Naive thymus-derived CD8-positive, alpha-beta T cell (primary cell): ENCODE measurements at places on chromosomes 7 and 10. TPM values are rescaled to one million over a fixed set of nuclear protein-coding genes. Genes with fewer than 3 reads are reported as not detected.

DNA sequence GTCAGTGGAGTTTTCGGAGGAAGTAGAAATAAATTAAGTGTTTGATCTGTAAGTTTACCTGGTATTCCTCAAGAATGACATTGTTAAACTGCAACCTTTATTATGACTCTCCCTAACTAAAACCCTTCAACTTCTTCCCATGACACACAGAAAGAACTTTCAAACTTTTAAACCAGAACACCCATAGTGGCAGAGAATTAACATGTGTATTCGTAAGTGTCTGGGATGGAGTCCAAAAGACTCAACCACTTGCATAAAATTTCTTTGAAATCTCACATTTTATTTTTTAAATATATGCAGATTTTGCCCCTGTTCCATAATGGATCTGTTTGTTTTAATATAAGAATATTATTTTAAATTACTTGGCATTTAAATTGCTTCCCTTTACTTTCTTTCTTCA lies 54.6 kb upstream of the PLXNA4 start:
- peaks cover 5% of the 10 kb centered on the region for H3K4me1 ChIP-seq
- H3K36me3 ChIP-seq, result no peaks in the 10 kb centered on the region
- no peak for DNase-seq
- no peak overlapping the region for H3K4me3 ChIP-seq
- no peaks in the 10 kb centered on the region for H3K27me3 ChIP-seq

- H3K36me3 ChIP-seq, result peaks cover 3% of the 10 kb centered on the region
- no peaks in the 10 kb centered on the region for H3K27me3 ChIP-seq
- no peak for DNase-seq
- H3K4me1 ChIP-seq, result no peaks in the 10 kb centered on the region
- H3K4me3 ChIP-seq, result no peak overlapping the region
These were observed 32.1 kb upstream of the ELAPOR2 start for GRCh38 chr7:87091487-87092066.

- H3K27me3 ChIP-seq, result no peaks in the 10 kb centered on the region
- peaks cover 39% of the 10 kb centered on the region for H3K4me1 ChIP-seq
- peaks cover 82% of the 10 kb centered on the region for H3K36me3 ChIP-seq
- H3K4me3 ChIP-seq, result peak overlapping the region; percentile 84
These were observed 5.6 kb downstream of the GIMAP1 start for GRCh38 chr7:150721970-150722373.

DNA sequence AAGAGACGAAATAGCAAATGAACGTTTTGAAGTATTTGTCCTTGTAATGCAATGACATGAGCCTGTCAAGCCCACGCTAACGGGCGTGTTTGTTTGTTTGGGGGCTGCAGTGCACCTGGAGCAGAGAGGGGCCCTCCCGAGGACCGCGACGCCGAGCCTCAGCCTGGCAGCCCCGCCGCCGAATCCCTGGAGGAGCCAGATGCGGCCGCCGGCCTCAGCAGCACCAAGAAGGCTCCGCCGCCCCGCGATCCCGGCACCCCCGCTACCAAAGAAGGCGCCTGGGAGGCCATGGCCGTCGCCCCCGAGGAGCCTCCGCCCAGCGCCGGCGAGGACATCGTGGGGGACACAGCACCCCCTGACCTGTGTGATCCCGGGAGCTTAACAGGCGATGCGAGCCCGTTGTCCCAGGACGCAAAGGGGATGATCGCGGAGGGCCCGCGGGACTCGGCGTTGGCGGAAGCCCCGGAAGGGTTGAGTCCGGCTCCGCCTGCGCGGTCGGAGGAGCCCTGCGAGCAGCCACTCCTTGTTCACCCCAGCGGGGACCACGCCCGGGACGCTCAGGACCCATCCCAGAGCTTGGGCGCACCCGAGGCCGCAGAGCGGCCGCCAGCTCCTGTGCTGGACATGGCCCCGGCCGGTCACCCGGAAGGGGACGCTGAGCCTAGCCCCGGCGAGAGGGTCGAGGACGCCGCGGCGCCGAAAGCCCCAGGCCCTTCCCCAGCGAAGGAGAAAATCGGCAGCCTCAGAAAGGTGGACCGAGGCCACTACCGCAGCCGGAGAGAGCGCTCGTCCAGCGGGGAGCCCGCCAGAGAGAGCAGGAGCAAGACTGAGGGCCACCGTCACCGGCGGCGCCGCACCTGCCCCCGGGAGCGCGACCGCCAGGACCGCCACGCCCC lies 118.5 kb downstream of the CYTH3 start:
- no peaks in the 10 kb centered on the region for H3K4me1 ChIP-seq
- no peaks in the 10 kb centered on the region for H3K27me3 ChIP-seq
- H3K36me3 ChIP-seq, result peaks cover 41% of the 10 kb centered on the region
- no peak for DNase-seq
- H3K4me3 ChIP-seq, result no peak overlapping the region

DNA sequence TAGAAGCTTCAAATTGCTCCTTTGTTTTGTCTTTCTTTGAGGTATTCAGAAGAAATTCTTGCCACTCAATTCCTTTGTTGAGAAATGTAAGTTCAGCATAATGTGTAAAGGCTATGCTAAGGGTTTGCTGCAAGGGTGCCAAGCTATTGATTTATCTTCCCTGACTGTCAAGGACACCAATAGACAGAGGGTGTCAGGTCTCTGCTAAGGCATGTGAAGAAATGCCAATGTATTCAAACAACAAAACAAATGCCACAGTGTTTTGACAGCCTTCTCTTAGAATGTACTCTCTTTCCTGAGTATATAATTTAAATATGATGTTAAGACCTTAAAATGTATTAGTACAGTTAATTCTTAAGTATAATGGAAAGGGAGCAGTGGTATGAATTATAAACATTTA lies 62.4 kb downstream of the LRGUK start:
- DNase-seq, result no peak
- no peak overlapping the region for H3K4me3 ChIP-seq
- no peak overlapping the region for H3K27ac ChIP-seq
- peaks cover 3% of the 10 kb centered on the region for H3K27me3 ChIP-seq
- H3K36me3 ChIP-seq, result peaks cover 2% of the 10 kb centered on the region
- H3K4me1 ChIP-seq, result no peaks in the 10 kb centered on the region

- DNase-seq, result peak; percentile 36
- peaks cover 56% of the 10 kb centered on the region for H3K4me1 ChIP-seq
- H3K36me3 ChIP-seq, result no peaks in the 10 kb centered on the region
- no peaks in the 10 kb centered on the region for H3K27me3 ChIP-seq
- peak overlapping the region; percentile 97 for H3K27ac ChIP-seq
These were observed 14.5 kb upstream of the CPA1 start for GRCh38 chr7:130365511-130366441.

GRCh38 chr10:35517431-35518181 lies 87.5 kb upstream of the GJD4 start:
- H3K4me1 ChIP-seq, result peaks cover 38% of the 10 kb centered on the region
- H3K4me3 ChIP-seq, result no peak overlapping the region
- no peak for DNase-seq
- H3K36me3 ChIP-seq, result no peaks in the 10 kb centered on the region
- H3K27me3 ChIP-seq, result no peaks in the 10 kb centered on the region

DNA sequence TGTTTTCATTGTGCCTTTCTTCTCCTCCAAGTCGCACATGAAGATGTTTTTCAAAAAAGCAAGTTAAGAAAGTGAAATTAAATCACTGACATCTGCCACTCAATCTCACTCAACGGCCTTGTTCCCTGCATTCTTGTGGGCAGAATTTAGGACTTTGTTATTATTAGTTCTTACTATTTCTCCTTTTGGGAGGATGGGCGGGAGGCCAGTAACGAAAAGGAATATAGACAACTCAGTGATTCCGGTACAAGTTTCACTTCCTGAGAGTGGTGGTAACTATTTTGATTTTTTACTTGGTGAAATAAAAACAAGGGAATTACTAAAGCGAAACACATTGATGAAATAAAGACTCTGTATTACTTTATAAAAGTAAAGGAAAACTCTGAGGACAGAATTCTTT lies 231.9 kb upstream of the HABP2 start:
- peaks cover 30% of the 10 kb centered on the region for H3K4me1 ChIP-seq
- no peaks in the 10 kb centered on the region for H3K27me3 ChIP-seq
- H3K4me3 ChIP-seq, result no peak overlapping the region
- no peaks in the 10 kb centered on the region for H3K36me3 ChIP-seq
- no peak overlapping the region for H3K27ac ChIP-seq

DNA sequence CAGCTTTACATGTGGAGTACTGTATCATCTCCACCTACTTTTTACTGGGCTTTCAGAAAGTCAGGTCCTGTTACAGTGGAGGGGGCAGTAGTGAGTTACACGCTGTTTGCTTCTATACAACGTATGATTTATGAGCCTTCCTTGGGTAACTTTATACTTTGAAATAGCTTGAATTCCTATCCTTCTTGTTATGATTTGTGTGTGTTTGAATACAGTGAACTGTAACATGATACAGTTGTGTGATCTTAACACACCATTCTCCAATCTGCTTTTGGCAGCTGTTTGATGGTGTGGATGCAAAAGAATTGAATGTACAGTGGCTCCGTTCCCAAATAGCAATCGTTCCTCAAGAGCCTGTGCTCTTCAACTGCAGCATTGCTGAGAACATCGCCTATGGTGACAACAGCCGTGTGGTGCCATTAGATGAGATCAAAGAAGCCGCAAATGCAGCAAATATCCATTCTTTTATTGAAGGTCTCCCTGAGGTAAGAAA lies 41.7 kb downstream of the SP8 start:
- no peaks in the 10 kb centered on the region for H3K4me1 ChIP-seq
- no peaks in the 10 kb centered on the region for H3K36me3 ChIP-seq
- H3K27ac ChIP-seq, result no peak overlapping the region
- no peak overlapping the region for H3K4me3 ChIP-seq
- no peak for DNase-seq

DNA sequence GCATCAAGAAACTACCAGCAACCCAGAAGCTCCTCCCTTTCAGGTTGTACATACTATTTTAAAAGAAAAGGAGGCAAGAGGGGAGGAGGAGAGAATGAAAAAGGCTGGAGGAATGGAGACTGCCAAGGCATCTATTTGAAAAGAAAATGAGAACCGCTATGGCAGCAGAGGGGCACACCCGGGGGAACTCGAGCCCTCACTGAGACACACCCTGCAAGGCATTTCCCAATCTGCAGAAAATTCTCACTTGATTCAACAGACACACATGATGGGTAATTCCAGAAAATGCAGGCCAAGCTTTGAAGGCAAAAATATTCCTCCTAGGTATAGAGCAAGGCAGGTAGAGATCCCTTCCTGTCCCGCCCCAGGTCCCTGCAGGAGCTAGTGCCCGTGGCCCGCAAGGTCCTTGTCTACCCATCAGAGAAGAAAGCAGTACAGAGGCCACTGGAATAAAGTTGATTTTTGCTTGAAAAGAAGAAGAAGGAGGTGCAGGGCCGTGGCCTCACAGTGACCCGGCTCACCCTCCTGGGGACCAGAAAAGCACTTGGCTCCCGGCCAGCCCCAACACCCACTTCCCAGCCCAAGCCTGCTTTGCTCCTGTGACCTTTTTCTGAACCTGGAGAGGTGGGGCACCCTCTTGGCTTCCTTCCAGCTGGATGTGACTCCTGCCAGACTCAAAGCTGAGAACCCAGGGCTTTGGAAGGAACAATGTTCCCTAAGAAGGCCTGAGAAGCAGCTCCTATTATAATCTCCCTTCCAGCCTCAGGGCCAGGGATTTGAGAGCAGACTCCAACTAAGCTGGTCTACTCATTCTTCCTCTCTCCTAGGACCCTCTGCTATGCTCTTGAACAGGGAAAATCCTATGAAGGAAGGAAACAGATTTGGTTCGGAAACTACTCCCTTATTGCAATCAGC lies 6.2 kb upstream of the PIK3CG start:
- H3K4me1 ChIP-seq, result peaks cover 9% of the 10 kb centered on the region
- DNase-seq, result no peak
- H3K27ac ChIP-seq, result peak overlapping the region; percentile 56
- H3K36me3 ChIP-seq, result no peaks in the 10 kb centered on the region
- H3K27me3 ChIP-seq, result no peaks in the 10 kb centered on the region

Gene PAX4
- not detected for total RNA-seq

DNA sequence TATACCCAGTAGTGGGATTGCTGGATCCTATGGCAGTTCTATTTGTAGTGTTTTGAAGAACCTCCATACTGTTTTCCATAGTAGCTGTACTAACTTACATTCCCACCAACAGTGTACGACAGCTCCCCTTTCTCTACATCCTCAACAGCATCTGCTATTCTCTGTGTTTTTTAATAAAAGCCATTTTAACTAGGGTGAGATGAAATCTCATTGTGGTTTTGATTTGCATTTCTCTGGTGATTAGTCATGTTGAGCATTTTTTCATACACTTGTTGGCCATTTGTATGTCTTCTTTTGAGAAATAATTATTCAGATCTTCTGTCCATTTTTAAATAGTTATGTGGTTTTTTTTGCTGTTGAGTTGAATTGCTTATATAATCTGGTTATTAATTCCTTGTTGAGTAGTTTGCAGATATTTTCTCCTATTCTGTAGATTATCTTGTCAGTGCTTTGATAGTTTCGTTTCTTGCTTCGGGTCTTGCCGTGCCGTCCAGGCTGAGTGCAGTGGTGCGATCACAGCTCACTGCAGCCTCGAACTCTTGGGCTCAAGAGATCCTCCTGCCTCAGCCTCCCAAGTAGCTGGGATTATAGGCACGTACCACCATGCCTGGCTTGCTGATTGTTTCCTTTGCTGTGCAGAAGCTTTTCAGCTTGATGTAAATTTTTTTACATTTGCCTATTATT lies 12.0 kb downstream of the MTG1 start:
- no peak for DNase-seq
- no peaks in the 10 kb centered on the region for H3K27me3 ChIP-seq
- H3K4me3 ChIP-seq, result no peak overlapping the region
- H3K36me3 ChIP-seq, result peaks cover 51% of the 10 kb centered on the region

Gene SEMA3A
- 0.30 TPM for total RNA-seq

GRCh38 chr7:37516664-37517063 lies 68.0 kb upstream of the ELMO1 start:
- no peak overlapping the region for H3K4me3 ChIP-seq
- H3K4me1 ChIP-seq, result no peaks in the 10 kb centered on the region
- no peaks in the 10 kb centered on the region for H3K36me3 ChIP-seq
- no peak overlapping the region for H3K27ac ChIP-seq

Gene CLDN4
- total RNA-seq, result not detected

GRCh38 chr10:94183666-94184264 lies 179.0 kb downstream of the NOC3L start:
- no peak overlapping the region for H3K4me3 ChIP-seq
- no peaks in the 10 kb centered on the region for H3K4me1 ChIP-seq
- H3K27ac ChIP-seq, result no peak overlapping the region
- H3K36me3 ChIP-seq, result no peaks in the 10 kb centered on the region

GRCh38 chr10:13842117-13842516 lies 255.4 kb downstream of the PRPF18 start:
- H3K36me3 ChIP-seq, result peaks cover 6% of the 10 kb centered on the region
- H3K27me3 ChIP-seq, result peaks cover 6% of the 10 kb centered on the region

Gene HOXA1
- 0.68 TPM for total RNA-seq

DNA sequence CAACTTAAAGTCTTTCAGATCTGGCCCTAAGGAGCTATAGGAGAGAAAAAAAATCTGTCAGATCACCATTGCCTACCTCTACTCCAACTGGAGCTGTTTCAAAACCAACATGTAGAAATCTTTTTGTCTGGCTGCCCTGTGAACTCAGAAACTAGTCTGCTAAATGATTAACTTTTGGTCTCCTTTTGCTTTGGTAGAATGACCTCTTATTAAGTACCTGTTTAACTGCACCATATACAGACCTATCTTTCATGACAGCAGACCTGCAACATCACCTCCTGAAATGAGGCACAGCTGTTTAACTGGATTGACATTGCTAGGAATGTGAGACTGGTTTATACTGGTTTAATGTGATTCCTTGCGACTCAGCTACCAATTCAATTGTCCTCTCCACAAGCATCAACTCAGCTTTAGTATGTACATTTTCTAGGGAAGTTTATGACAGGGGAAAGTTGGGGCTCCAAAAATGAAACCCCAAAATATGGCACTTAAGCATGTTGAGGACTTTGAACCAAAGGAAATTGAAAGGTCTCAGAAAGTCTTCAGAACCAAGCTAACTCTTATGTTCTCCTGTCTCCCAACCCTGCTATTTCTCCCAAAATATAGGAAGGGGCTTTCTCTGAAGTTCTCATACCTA lies 1.8 kb downstream of the CYP3A43 start:
- no peak overlapping the region for H3K4me3 ChIP-seq
- H3K27me3 ChIP-seq, result no peaks in the 10 kb centered on the region
- no peak for DNase-seq
- H3K36me3 ChIP-seq, result no peaks in the 10 kb centered on the region
